NCI-H187 (cell line): ENCODE measurements at places on chromosomes 6 and 20.

- no peak for DNase-seq
Measured at GRCh38 chr6:71079677-71080076, 122.8 kb upstream of the B3GAT2 start.

DNA sequence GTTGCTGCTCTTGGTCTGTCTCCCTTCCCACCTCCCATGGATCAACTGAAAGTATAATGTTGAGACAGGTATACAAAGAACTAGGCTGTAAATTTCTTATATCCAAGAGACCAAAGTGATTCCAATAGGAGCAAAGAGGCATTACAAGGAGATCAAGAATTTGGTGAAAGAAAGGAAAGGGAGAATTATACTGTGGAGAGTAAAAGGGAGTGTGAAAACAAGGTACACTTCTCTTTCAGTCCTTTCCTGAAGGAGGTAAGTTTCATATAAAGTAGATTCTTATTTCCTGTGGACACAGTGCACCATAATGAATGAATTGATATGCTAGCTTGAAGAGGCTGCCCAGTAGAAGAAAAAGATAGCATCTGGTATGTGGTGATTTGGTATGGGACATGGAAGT, 49.7 kb downstream of the CD2AP start:
- no peak for DNase-seq

- DNase-seq: no peak
Measured at GRCh38 chr6:106051226-106051625, 34.9 kb upstream of the PRDM1 start.

- peak; percentile 16 for DNase-seq
Measured at GRCh38 chr6:114108119-114109002, 137.4 kb upstream of the HDAC2 start.

DNA sequence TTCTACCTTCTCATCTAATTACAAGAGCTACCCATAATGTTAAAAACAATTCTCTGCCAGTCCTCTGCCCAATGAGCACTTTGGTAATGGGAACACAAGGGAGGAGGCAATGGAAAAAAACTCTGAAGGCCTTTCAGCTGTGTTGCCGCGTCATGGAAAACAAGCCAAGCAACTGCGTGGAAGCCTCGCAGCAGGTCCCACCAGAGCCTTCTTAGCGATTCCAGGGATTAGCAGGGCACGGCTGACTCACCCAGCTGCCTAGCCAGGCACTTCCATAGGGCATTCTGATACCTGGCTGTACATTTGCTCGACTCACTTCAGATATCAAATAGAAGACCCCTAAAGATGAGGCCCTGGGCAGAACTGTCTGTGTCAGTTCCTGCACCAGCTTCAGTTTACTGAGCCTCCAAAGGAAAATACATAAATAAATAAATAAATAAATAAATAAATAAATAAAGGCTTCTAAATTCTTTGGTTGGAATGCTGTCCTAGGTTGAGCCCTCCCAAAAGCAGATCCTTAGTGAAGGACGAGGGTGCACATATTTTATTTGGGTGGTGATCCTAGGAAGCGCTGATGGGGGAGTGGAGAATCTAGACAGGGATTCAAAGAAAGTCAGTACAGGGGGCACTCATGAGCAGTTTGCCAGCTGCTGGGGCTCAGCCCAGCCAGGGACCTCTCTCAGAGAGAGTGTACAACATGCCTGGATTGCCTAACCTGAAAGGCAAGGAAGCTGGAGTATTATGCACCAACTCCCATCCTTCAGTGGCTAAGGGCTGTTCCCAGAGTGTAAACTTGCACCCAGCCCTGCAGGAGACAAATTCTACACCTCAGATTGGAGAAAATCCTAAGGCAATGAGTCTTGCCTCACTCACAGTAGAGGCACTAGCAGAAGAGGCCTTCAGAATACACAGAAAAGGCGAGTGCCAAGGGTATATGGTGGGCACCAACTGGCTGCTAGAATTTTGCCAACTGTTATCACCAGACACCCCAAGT, 18.2 kb downstream of the SNAP25 start:
- no peak for DNase-seq

GRCh38 chr20:8812817-8813216, 256.1 kb upstream of the PLCB4 start:
- peak; percentile 29 for DNase-seq

GRCh38 chr20:16916165-16916564, 168.0 kb downstream of the OTOR start:
- DNase-seq: no peak

DNA sequence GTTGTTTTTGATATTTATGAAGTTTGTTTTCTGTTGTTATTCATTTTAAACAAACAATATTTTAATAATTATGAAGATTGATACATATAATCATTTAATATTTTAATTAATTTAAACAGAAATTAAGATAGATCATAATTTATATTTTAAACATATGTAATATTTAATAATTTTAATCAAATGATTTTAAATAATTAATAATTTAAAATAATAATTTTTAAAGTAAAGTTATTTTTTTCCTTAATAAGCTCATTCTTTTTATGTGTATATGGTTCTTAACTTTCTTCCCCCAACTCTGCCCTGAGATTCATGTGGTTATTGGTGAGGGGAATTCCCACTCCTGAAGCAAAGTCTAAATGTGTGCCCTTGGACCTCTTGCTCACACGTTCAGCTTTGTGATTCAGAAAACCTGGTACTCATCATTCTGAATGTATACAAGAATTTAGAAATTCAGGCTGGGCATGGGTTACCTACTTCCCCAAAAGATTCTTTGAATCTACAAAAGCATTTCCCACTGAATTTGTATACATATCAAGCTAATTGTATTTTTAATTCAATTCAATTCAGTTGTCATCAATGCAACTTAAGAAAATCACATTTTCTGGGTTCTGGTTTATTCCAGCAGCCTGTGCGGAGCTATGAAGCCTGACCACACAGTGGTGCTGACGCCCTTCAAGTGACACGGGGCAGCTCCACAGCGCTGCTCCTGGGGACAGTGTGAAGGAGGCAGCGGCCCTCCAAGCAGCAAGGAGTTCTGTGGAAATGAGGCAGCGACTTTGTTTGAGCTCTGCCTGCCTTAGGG, 168.9 kb upstream of the UST start:
- peak; percentile 38 for DNase-seq

GRCh38 chr6:70520575-70520974, 46.2 kb upstream of the SDHAF4 start:
- DNase-seq: no peak

- DNase-seq: no peak
Measured at GRCh38 chr6:46281110-46281509, 110.3 kb upstream of the ENPP5 start.

- no peak for DNase-seq
Measured at GRCh38 chr6:36944650-36945049, 9.9 kb upstream of the PI16 start.

DNA sequence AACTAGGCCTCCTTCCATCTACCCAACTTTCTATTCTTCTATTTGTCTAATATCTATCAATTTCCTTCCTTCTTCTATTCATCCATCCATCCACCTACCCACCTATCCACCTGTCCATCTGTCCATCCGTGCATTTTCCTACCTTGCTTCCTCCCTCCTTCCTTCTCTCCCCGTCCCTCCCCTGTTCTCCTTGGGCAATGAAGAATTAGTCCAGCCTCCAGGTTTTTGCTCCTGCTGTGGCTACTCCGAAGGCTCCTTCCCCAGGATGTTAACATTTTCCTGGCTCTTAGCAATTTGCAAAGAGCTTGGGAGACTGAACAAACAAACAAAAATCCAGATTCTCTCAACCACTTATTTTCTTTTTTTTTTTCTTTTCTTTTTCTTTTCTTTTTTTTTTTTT, 81.6 kb downstream of the KCNB1 start:
- no peak for DNase-seq

- no peak for DNase-seq
Measured at GRCh38 chr6:160685762-160686450, 16.1 kb upstream of the PLG start.

GRCh38 chr6:26607434-26608230, 10.9 kb downstream of the ABT1 start:
- no peak for DNase-seq

DNA sequence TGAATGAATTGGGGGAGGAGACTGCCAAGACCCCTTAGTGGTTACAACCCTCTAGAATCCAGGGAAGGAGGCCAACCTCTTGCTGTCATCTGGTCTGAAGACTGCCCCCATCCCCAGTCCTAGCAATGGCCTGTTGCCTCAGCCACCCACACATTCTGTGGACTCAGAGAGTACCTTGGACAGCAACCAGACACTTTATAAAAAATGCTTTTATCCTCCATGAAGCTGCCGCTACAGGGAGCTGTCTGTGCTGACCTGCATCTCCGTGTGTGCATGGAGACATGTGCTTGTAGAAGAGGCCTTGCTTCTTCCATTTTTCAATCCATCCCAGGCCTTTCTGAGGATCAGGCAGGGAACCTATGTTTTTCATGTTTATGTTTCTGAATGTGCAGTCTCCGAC, 15.2 kb downstream of the CDH22 start:
- DNase-seq: no peak

GRCh38 chr6:30263734-30264133, 50.5 kb upstream of the TRIM26 start:
- no peak for DNase-seq
